ENCODE measurements at places on chromosomes 6 and 20.

DNA sequence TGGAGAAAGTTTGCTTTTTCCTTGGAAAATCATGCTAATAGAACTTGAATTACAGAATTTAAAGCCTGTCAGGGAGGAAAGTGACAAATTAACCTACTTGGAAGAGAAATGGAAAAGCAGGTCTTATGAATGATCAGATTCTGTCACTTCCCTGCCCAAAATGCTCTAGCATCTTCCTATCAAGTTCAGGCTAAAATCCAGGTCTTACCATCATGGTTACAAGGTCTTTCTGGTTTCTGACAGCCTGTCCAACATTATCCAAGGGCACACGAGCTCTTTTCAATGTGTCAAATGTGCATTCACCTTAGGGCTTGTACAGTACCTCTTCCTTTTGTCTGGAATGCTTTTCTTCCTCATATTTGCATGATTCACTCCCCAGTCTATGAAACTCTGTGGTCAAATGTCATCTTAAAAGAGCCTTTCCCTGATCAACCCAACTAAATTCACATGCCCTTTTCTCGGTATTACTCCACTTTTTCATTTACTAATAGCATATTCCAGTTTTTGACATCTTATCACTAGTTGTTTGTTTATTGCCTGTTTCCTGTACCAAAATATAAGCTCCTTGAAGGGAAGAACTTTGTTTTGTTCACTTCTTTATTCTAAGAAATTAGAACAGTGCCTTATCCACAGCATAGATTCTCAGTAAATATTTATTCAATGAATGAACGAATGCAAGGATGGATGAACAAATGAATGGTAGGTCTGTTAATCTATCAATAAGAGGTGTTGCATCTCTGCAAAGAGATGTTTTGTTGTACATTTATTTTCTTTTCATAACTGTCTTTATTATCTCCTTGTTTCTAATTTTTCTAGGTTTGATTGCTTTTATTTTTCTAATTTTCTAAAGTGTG, 139.5 kb downstream of the BCAS1 start:
- DNase-seq: no peak

DNA sequence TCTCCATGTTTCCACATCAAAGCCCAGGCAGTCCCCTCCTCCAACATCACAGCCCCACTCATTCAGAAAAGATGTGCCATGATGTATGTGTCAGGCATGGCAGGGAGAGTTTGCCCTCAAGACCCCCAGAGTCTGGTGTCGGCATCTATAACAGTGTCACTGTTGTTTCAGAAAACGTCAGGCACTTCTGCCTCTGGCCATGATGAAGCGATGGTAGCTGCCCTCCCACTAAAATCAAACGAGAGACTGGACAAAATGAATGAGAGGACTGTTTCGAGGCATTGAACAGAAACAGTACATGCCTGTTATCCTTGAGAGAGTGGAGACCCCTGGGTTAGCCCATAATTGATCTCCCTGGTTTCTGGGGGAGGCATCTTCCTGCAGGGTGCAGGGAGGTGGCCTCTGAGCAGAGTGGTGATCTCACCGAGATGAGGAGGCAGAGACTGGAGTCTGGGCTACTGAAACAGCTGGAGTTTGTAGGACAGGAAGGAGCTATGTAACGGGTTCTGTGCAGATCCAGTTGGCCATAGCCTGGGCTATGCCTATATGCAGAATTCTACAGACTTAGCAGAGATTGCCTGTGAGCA, 144.5 kb downstream of the SYCP2 start:
- DNase-seq: no peak

GRCh38 chr20:48205786-48206185, 420.5 kb upstream of the SULF2 start:
- no peak for DNase-seq

GRCh38 chr6:101851911-101852310, 458.4 kb downstream of the GRIK2 start:
- no peak for DNase-seq

DNA sequence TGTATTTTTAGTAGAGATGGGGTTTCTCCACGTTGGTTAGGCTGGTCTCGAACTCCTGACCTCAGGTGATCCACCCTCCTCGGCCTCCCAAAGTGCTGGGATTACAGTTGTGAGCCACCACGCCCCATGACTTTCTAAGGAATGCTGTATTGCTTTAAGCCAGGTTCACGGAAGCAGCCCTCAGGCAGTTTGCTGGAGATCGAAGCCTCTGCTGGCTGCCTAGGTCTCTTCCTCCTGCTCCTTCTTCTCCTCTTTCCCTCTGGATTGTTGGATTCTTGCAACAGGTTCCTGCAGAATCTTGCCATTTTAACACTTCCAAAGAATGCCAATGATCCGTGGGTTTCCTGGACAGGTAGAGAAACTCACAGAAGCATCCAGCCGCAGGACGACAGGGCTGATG, 29.3 kb upstream of the B4GALT5 start:
- DNase-seq: no peak

DNA sequence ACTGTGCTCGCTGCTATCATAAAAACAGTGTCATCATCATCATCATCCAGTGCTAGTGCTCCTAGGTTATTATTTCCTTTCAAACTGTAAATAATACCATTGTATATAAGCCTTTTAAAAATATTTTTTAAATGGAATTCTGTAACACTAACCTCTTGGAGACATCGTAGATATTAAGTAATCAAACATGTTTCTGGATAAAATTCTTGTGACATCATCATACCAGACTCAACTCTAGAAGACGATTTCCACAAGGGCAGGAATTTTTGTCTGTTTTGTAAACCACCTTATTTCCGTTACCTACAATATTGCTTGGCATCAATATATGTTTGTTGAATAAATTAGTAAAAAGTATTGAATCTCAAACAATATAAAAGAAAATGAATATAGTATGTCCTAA, 40.4 kb downstream of the EPB41L2 start:
- DNase-seq: no peak

GRCh38 chr20:20752712-20753111, 40.3 kb upstream of the RALGAPA2 start:
- DNase-seq: no peak

DNA sequence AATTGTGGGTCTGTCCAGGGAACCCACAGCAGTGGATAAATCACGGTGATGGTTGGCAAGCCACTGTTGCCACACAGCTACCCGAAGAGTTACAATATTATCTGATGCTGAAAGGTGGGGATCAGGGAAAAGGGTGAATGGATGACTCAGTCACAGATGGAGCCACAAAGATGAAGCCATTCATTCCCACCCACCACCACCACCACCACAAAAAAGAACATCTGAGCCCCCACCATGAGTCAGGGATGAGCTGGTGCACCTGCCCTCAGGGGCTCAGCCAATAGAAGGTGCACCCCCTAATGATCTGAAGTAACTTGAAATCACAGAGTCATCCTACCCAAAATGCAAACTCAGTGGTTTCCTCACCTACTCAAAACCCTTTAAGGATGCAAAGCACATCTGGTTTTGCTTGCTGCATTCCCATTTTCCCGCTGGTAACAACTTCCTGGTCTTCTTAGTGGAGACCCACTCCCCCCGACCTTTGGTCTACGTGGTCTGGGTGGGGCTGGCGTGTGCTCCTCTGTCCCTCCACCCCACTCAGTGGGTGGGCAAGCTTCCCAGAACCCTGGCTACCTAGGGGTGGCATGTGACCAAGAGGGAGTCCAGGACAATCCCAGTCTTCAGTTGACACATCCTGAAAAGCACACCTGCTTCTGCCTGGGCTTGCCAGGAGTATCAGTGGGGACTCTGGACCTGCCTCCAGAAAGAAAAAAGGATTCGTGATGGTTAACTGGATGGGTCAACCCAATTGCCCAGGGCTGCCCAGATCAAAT, 125.5 kb downstream of the ANKRD60 start:
- DNase-seq: no peak
